ENCODE measurements at places on chromosomes 12 and 14.

DNA sequence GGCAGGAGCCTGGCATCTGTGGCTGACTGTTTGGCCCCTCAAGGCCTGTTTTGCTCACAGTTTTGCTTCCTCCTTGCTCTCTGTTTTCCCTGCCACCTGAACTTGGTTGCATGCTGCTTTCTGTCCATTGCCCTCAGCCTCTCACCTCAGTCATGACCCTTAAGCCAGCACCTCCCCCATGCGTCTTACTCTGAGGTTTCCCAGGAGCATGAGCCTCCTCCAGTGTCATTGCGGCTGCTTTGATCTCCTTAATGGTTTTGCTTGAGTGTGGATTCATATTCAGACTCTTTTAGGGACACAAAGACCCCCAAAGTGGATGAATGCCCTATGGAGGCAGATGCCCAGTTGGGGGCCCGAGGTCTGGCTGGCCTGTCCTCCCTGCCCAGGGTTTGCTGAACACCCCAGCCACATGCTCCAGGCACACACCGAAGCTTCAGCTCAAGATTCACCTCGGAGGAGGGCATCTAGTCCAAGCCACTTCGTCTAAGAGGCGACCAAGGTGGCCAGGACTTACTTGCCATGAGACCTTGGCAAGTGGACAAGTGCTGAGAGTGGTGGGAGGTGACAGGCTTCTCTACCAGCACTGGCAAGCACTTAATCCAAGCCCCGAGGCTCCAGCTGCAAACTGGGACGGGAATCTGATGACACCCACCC is 95.4 kb upstream of the DIO3 start:
- DNase-seq = no peak

DNA sequence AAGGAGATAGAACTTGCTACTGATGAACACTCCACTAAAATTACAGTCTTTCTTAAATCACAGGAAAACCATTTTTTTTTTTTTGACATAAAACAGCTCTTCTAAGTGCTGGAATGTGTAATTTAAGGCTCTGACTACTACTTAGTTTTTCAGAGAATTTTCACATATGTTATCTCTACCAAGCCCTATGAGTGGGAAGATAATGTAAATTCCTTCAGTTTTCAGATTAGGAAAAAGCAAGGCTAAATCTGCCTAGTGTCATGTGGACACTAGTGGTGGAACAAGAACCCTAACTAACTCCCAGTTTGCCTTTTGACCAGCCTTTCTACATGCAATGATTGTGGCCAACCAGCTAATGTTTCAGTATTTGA is 37.3 kb upstream of the CSRP2 start:
- DNase-seq = no peak

DNA sequence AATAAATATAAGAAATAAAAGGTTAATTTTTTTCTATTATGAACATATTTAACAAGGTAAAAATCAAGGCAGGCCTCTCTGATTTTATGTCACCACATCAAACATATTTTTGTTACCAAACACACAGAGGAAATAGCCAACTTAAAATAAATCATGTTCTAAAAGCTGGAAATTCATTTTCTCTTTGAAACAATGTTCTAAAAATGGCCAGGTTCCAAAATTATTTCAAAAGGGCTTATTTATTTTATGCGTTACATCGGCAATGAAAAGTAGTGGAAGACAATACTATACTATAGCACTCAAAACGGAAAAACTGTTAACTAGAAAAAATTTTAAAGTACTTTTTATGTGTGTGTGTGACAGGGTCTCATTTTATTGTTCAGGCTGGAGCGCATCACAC is 24.0 kb upstream of the RASSF8 start:
- no peak for DNase-seq

- DNase-seq = no peak
These were observed 43.4 kb downstream of the RAD52 start for GRCh38 chr12:906062-906585.

- no peak for DNase-seq
These were observed 18.6 kb downstream of the ZNF605 start for GRCh38 chr12:132937476-132937875.

- DNase-seq = no peak
These were observed 360.8 kb downstream of the AEBP2 start for GRCh38 chr12:19799895-19800602.

DNA sequence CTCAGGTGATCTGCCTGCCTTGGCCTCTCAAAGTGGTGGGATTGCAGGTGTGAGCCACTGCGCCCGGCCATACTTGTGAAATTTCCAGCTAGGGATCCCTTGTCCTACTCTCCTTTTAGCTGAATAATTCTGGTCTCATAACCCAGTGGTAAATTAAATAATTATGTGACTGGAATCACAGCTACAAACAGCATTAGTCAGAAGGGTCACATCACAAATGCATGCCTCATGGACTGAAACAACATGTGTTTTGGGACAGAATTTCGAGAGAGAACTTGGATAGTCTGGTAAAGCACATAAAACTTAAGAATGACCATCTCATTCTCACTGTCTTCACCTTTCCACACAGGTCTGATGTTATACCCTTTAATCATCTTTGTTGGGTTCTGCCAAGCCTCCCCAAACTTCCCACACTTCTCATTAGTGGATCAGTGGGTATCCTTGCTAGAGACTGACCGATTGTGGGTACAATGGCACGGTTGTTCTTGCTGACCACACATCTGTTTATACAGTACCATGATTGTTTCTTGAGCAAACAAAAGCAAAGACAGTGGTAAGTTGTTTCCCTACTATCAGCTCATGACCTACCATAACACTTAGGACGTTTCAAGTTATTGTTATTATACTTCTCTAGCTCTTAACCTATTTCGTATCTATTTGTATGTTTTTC is 5.1 kb downstream of the GPRC5D start:
- no peak for DNase-seq

DNA sequence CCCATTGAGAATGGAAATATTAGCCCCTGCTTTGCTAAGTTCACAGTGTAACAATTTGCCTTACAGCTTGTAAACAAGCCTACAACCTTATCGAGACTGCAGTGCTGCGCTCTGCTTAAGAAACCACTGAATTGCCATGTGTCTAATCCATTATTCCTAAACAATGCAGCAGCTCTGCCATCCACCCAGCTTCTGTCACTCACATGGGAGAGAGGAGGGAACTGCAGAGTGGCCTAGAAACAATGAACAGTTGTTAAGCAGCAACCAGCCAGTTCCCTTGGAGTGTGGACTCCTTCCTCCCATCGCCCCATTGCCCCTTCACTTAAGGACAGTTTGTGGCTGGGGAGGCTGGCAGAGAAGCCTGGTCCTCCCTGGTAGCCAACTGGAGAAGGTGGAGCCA is 42.9 kb downstream of the TESPA1 start:
- peak; percentile 71 for DNase-seq

DNA sequence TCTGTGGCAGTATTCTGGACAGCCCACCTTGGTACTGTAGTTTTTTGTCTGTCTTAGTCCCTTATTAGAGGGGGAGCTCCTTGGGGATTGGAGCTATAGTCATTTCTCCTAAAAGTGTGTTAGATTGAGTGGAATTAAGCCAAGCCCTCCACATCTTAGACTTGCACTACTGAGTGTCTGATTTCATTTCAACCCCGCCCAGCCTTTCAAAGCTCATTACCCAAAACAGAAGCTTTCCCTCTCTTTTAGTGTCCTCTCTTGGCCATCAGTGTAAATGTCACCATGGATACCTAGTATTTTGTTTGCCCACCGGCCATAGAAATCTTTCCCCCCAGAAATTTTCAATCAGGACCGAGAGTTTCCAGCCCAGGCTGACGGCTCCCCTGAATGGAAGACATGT is 74.5 kb downstream of the LRRC74A start:
- DNase-seq = no peak

GRCh38 chr12:52696588-52696987 is 6.7 kb downstream of the KRT77 start:
- DNase-seq = no peak

- DNase-seq = no peak
These were observed 6.6 kb downstream of the RAP1B start for GRCh38 chr12:68617160-68617926.

DNA sequence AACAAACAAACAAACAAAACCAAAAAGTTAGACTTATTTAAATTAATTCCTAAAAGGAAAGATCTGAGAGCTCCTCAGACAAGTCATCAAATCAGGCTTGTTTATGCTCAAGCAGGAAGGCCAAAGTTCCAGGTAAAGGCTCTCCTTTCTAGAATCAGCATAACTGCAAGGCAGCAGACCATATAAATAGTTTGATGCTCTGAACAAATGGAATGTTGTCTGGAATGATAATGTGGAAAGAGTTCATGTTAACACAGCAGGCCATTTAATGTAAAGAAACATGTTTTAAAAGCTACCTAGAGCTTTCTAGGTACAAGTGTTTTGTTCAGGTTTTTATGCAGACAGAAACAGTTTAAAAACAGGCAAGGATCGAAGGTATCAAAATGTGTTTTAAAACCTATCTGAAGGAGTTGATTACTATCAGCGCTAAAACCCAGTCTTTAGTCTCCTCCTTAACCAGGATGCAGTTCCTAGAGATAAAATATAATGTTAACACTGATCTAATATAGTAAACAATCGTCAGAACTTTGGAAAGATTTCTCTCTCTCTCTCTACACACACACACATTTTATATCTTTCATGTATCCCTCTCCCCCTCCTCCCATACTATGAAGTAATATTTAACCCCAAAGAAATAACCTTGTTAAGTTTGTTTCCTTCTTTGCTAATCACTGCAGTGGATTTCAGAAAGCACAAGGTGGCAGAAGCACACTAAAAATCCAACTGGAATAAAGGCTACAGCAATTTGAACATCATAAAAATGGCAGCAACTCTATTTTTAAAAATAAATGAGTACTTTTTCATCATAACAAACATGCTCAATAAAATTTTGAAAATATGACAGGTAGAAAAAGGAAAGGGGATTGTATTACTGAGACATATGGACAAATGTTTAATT is 135.5 kb downstream of the PAWR start:
- no peak for DNase-seq

- DNase-seq = no peak
These were observed 1.7 kb upstream of the NEK9 start for GRCh38 chr14:75128596-75128990.

GRCh38 chr12:49882248-49882850 is 21.4 kb downstream of the FAIM2 start:
- DNase-seq = peak; percentile 87

GRCh38 chr12:20451761-20452160 is 83.4 kb downstream of the PDE3A start:
- DNase-seq = no peak

- DNase-seq = no peak
These were observed 9.2 kb downstream of the FOXN3 start for GRCh38 chr14:89407856-89408255.

- DNase-seq = no peak
These were observed 27.2 kb upstream of the YBX3 start for GRCh38 chr12:10750385-10750727.

DNA sequence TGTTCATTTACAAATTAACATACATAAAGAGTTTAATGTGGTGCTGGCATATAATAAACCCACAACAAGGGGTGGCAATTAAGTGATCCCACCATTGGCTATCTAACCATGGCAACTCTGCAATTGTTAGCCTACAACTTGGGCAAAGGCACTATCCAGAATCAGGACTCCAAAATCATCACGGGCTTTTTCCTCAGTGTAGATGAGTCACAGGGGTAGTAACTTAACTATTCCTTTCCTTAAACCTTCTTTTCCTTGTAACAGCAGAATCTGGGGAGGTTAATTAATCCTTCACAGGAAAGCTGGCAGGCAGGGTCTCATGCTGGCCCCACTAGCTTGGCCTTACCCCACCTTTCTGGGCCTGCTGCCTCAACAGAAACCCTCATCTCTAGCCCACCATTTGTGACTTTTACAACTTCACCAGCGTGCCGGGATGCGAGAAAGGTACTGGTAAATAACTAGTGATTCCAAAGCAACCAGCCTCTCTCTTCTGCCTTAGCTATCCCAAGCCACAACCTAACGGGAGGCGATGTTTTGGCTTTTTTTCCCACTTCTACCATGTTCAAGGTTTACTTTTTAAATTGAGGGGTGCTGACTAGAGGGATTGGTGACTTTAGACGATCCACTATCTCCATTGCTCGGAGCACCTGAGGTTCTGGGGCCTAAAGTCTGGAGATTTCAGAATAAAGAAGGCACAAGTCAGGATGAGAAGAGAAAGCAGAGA is 744 bp downstream of the ATP5MC2 start:
- peak; percentile 13 for DNase-seq

DNA sequence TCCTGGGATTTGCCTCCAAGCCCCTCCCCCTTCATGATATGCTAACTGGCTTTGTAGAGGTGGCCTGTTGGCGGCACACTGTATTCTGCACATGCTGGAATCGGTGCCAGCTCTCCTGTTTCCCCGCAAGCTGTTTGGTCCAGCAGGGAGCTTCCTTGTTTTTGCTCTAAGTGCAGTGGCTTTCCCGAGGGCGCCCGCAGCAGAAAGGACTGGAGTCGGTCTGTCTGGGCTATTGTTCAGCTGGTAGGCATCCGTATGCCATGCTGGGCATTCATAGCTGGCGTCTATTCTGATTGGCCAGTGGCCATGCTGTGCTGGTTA is 88.9 kb upstream of the MED13L start:
- DNase-seq = peak; percentile 21

- no peak for DNase-seq
These were observed 49.7 kb downstream of the JAG2 start for GRCh38 chr14:105118646-105119407.

DNA sequence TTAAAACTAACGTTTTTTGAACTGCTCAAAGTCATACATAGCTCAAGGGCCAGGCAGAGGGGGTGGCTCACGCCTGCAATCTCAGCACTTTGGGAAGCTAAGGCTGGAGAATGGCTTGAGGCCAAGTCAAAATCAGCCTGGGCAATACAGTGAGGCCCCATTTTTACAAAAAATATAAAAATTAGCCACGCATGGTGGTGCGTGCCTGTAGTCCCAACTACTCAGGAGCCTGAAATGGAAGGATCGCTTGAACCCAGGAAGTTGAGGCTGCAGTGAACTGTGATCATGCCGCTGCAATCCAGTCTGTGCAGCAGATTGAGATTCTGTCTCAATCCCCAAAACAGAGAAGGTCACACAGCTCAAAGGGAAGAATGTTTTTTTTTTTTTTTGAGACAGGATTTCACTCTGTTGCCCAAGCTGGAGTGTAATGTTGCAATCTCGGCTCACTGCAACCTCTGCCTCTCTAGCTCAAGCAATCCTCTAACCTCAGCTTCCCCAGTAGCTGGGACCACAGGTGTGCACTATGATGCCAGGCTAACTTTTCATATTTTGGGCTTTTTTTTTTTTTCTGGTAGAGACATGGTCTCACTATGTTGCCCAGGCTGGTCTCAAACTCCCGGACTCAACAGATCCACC is 2.9 kb downstream of the RBM23 start:
- DNase-seq = no peak

DNA sequence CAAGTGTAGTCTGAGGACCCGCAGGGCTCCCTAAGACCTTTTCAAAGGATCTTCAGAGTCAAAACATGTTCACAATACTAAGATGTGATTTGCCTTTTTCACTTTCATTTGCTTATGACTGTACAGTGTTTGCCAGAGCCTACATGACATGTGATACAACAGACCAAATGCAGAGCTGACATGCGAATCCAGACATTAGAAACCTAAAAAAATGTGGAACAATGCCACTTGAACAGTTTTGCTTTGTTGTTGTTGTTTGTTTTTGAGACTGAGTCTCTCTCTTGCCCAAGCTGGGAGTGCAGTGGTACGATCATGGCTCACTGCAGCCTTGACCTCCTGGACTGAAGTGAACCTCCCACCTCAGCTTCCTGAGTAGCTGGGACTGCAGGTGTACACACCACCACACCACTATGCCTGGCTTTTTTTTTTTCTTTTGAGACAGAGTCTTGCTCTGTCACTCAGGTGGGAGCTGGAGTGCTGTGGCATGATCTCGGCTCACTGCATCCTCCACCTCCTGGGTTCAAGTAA is 5.3 kb upstream of the RAB35 start:
- no peak for DNase-seq

All from neural progenitor cell (in vitro differentiated cells).